Astrocyte of the spinal cord (primary cell): ENCODE measurements at places on chromosomes 5 and 9.
A peak's percentile ranks its signal among the peaks of the same experiment; 100 is the strongest.

DNA sequence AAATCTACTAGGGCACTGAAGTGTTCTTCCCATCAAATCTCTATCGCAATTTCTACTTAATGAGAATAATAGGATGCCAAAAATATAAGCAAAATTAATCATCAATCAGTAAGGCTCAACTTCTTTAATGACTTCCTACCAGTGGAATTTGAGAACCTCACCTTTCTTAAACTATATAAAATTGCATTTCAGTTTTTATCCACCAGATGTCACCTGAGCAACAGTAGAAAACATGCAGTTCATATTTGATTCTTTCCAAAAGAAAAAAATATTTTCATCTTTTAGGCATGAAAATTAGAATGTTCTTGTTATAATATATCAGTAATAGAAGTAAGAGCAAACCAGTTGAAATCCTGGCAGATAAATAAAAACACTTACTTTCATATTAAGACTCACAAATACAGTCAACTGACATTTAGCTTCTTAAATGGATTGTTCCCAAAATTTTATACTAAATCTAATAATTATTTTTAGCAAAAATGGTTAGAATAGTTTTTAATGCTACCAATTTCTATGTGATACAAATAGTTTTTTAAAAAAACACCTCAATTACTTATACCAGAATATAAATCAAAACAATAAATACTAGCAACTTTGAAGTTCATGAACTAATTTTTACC, 13.4 kb upstream of the CCDC112 start:
- peak; percentile 62 for DNase-seq

DNA sequence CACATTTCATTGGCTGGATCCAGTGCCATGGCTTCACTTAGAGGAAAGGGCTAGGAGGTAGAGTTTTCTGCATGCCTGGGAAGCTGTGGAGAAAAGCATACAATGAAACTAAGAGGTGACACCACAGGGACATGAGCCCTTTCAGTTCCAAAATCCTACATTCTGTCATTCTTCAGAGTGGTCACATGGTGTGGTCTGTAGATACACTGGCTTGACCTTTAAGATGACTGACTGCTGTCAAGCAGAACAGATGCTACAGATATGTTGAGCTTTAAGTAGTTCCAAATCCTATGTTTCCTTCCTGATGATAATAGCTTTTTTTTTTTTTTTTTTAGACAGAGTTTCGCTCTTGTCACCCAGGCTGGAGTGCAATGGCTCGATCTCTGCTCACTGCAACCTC, 26.2 kb downstream of the DMRT3 start:
- no peak for DNase-seq

DNA sequence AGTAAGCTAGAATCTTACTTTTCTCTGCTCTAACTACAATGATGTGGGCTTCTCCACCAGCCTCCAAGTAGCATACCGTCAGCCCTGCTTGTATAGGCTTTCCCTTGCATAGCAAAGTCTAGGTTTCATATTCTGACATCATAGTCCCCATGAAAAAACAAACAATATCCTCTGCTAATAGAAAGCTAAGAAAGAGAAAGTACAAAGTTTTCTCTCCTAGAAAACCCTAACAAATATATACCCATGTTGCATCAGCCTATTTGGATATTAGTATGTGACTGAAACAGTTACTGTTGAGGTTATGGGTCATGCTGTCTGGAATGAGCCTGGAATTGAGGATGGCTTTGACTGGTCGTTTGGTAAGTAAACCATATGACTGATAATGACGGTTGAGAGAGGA, 1696.0 kb downstream of the MAT2B start:
- DNase-seq = peak; percentile 38

- DNase-seq = peak; percentile 48
Observed at GRCh38 chr5:15695215-15695731, 195.3 kb downstream of the FBXL7 start.

GRCh38 chr5:32583582-32584232, 1.6 kb upstream of the SUB1 start:
- no peak for DNase-seq

GRCh38 chr9:85973238-85973637, 32.3 kb downstream of the NAA35 start:
- DNase-seq = no peak

GRCh38 chr9:7243838-7244237, 486.1 kb downstream of the KDM4C start:
- no peak for DNase-seq

- DNase-seq = no peak
Observed at GRCh38 chr5:181161534-181162175, 14.3 kb downstream of the OR2V2 start.

- DNase-seq = no peak
Observed at GRCh38 chr5:116953251-116953930, 378.8 kb upstream of the SEMA6A start.

GRCh38 chr5:83095957-83096539, 18.7 kb downstream of the XRCC4 start:
- DNase-seq = peak; percentile 80

- peak; percentile 18 for DNase-seq
Observed at GRCh38 chr9:98892288-98892687, 51.4 kb upstream of the COL15A1 start.

DNA sequence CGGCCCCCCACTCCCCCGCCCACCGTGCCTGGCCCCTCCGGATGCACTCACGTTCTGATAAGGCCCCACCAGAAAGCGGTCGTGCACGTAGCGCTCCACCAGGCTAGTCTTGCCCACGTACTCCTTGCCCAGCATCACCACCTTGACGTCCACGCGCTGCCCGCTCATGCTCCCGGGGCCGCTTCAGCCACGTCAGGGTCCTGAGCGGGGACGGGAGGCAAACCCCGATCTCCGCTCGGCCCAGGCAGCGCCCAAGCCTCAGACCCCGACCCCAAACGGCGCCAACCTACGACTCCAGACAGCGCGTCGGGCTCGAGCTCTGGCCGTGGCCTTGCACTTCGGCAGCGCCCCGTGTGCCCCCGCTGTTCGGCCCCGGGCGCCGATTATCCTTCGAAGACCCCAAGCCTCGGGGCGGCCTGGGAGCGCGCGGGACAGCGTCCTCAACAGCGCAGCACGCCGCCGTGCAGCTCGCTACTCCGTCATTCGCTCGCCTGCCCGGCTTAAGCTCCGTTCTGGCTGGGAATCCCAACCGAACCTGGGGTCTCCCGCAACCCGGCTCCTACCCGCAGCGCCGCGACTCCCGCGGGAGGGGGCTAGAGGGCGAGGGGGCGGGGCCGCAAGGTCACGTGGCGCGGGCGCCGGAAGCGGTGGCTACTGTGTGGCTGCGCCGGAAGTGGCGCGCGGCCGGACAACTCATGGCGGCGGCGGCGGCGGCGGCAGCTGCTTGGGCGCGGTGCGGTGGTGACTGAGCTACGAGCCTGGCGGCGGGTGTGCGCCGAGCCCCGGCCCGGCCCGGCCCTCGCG, at the start of the genes PRELID1 and RAB24:
Gene PRELID1 (plus strand): TSS at position 679 of the 804 bp plus-strand sequence. CDS start 187 bp downstream, outside the sequence.
Gene RAB24 (minus strand): TSS at position 599 of the 804 bp plus-strand sequence. CDS start 431 bp downstream, at position 168.
- peak; percentile 82 for DNase-seq

DNA sequence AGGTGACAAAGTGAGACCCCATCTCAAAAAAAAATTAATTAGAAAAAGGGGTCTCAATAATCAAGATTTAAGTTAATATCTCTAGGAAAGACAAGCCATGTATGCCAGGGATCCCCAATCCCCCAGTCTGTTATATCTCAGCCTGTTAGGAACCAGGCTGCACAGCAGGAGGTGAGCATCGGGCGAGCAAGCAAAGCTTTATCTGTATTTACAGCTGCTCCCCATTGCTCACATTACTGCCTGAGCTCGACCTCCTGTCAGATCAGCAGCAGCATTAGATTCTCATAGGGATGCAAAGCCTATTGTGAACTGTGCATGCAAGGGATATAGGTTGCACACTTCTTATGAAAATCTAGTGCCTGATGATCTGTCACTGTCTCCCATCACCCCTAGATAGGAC, 116.8 kb downstream of the TARS1 start:
- no peak for DNase-seq

DNA sequence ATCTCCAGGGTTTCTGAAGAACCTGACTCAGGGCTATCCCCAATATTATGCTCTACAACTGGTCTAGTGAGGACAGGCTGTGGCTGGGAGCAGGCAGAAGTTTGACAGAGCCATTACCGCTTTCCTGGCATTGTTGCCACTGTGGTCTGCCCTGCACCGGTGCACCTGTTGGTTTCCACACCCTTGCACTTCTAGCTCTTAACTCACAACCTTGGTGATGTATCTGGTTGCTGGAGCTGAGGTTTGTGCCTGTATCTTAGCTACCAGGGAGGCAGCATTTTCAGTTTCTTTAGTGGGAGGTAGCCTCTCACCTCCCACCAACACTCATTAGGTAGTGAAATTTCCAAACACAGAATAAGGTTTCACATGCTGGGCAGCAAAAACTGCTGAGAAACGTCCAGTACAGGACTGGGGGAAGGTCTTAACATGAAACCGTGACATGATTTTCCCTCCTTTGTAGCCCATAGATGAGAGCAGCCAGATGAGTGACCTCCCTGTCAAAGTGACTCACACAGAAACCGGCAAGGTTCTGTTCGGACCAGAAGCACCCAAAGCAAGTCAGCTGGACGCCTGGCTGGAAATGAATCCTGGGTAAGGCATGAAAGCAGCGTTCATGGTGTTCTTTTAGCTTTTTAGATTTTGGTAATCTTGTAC, 57.7 kb downstream of the SMARCA2 start:
- DNase-seq = no peak

DNA sequence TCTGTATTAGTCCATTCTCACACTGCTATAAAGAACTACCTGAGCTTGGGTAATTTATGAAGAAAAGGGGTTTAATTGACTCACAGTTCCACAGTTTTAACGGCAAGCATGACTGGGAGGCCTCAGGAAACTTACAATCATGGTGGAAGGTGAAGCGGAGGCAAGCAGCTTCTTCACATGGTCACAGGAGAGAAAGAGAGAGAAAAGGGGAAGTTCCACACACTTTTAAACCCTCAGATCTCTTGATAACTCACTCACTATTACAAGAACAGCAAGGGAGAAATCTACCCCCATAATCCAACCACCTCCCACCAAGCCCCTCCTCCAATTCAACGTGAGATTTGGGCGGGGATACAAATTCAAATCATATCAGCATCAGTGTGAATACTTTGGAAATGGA, 133.4 kb upstream of the SLC30A5 start:
- no peak for DNase-seq

DNA sequence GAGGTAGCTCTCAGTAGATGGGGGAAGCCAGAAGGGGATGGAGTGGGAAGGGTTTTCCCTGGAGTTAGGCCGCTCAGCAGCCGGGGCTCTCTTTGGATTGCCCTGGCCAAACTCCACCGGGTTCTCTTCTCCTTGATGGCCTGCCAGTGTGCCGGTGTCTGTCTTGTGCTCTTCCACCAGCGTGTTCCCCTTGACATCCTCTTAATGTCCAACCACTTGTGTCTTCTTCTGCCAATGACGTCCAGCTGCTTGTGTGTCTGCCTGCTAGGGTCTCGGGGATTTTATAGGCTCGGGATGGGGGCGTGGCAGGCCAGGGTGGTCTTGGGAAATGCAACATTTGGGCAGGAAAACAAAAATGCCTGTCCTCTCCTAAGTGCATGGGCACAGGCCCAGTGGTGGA, 313.1 kb upstream of the PUM3 start:
- DNase-seq = no peak

DNA sequence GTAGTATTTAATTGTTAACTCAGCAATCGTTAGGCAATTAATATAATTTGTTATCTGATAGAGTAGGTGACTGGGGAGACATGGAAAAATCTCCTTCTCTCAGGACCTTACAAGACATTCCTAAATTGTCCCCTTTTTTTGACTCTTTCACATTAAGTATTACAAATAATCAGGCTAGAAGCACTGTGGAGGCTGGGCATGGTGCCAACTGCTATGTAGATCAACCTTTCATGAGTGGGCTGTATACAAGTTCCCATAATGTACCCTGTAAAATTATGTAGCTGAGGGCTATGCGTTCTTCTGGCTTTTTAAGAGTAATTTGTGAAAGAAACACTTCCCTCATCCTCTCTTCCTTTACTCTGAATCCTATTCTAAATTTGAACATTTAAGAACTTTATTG, 140.2 kb downstream of the NFIB start:
- DNase-seq = no peak

GRCh38 chr5:133034064-133034463, 7.7 kb upstream of the ZCCHC10 start:
- DNase-seq = no peak

- no peak for DNase-seq
Observed at GRCh38 chr5:60520451-60521227, 179.3 kb downstream of the DEPDC1B start.

GRCh38 chr5:173680660-173681242, 64.3 kb upstream of the BOD1 start:
- DNase-seq = no peak

- peak; percentile 17 for DNase-seq
Observed at GRCh38 chr5:158970569-158971014, 129.1 kb downstream of the EBF1 start.

DNA sequence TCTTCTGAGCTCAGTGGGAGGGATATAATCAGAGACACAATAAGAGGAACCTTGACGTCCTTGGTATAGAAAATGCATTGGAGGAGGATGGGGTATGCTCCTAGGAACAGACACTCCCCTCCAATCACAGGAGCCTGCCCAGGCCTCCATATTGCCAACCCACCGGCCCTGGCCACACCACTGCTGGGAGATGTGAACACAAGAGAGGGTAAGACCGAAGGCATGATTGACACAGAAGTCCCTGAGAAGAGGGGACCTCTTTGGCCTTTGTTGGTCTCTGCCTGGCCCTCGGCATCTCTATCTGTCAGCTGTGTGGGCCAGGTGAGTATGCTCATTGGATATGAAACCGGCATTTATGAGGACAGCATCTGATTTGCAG, 62.0 kb downstream of the CRB2 start:
- no peak for DNase-seq

DNA sequence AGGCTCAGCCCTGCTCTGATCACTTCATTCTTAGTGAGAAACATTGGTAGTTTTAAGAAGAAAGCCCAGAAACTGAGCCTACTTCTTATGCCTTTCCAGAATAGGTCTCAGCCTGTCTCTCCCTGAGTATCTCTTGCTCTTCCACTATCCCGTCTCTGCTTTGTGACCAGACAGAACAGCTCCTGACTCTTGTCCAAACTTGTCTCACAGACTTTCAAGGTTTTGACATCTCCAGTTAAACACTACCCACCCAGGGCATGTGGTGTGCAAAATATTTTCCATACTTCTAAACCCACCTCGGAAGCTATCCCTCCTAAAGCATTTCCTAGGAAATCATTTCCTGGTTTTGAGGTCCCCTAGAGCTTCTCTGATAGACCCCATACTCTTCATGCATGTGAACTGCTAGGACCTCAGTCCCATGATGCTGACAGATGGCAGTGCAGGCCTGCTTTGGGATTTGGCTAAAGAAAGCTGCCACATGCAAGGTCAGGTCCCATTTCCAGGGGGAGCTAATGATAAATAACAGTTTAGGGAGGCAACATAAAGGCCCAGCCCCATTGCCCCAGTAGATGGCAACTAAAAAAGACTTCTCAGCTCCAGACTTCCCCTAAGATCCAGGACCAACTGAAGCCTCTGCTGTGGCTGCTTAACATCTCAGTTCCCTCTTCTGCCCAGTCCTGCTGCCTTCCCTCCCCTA, 211.5 kb downstream of the MED10 start:
- DNase-seq = no peak

- no peak for DNase-seq
Observed at GRCh38 chr5:103834216-103834615, 271.6 kb upstream of the NUDT12 start.

GRCh38 chr5:143108498-143109128, 294.9 kb downstream of the NR3C1 start:
- no peak for DNase-seq
